ENCODE measurements at places on chromosomes 2 and 18.

GRCh38 chr2:178419123-178419522, 31.9 kb downstream of the PRKRA start:
- no peak for DNase-seq

DNA sequence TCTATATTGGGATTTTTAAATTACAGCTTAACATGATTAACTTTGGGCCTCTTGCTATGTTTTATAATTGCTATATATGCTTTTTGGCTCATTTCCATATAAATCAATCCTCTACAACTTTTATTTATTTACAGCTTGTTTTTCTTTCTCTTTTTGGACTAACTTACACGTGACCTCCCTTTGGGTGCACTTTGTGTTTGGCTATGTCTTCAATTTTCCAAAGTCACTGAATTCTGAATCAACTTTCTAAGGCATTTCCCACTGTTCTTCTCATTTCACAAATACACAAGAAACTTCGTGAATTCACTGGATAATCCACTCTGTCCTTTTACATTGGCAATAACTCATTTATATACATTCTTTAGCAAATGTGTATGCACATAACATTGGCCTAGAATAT, 5.4 kb upstream of the CPS1 start:
- DNase-seq, result no peak

- DNase-seq, result peak; percentile 15
Measured at GRCh38 chr2:239376351-239376750, 24.5 kb downstream of the HDAC4 start.

- DNase-seq, result no peak
Measured at GRCh38 chr2:187407407-187408084, 40.5 kb downstream of the CALCRL start.

GRCh38 chr18:23722646-23723045, 33.4 kb downstream of the LAMA3 start:
- DNase-seq, result no peak

DNA sequence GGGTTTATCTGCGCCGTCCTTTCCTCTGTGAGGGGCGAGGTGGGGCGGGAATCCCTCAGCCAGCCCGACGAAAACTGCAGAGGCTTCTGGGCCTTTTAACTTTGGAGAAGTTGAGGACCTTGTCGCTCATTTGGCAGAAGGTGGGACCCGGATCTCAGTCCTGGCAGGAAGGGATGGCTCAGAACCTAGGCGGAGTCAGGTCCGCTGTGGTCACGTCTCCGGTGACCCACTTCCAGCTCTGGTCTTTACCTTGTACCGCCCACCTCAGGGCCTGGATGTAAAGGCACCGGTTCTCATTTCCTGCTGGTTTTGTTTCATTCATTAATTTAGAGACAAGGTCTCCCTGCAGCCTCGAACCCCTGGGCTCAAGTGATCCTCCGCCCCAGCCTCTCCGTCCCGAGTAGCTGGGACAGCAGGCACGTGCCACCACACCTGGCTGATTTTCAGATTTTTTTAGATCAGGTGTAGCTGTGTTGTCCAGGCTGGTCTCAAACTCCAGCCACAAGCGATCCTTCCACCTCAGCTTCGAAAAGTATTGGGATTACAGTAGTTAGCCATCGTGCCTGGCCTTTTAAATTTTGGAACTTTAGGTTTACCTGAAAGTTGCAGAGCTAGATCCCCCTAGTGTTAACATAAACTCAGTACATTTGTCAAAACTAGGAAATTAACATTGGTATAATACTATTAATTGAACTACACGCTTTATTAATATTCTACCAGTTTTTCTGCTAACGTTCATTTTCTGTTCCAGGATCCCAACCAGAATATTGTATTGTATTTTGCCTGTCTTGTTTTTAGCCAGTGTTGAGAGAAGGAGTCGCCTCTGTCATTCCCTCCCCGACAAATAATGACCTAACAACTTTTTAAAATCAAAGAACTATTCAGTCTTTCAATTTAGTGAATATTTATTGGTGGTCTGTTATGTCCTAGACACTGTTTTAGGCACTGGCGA, 852 bp downstream of the POLI start:
- peak; percentile 50 for DNase-seq
